ENCODE measurements at places on chromosomes 5 and 9.

DNA sequence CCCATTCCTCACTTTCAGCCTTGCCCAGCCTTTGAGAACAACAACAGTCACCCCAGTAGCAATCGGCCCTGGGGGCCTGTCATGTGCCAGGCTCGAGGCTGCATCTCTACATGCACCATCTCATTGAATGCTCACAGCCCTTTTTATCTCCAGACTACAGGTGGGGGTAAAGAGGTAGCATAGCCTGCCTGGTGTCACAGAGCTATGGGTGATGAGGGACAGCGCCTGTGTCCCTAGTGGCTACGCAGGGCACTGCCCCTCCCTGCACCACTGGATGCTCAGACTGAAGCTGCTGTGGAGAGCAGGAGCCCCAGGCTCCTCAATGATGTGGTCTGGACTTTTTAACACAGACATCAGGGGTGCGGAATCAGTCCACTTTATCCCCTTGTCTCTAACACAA lies 2.8 kb downstream of the CAMK2A start:
- peak; percentile 69 for DNase-seq

DNA sequence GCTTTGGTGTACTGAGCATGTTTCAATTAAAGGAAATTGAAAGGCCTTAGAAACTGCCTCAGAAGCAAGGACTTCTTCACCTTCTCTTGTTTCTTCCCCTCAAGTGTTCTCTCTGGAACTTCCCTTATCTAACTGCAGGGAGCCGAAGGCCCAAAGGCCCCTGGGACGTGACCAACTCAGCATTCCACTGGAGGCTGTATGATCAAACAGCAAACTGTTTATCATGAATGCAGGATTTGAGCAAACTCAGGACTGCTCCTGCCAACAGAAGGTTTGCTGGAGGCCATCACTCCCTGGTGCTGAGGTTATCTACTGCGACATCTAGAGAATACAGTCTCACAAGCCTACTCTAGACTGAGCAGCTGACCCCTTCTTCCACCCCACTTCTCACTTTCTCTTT lies 4.8 kb upstream of the CDH10 start:
- DNase-seq: no peak

GRCh38 chr9:113578279-113578865 lies 114.8 kb downstream of the RGS3 start:
- DNase-seq: no peak

GRCh38 chr5:135502836-135503520 lies 32.8 kb downstream of the NEUROG1 start:
- no peak for DNase-seq

DNA sequence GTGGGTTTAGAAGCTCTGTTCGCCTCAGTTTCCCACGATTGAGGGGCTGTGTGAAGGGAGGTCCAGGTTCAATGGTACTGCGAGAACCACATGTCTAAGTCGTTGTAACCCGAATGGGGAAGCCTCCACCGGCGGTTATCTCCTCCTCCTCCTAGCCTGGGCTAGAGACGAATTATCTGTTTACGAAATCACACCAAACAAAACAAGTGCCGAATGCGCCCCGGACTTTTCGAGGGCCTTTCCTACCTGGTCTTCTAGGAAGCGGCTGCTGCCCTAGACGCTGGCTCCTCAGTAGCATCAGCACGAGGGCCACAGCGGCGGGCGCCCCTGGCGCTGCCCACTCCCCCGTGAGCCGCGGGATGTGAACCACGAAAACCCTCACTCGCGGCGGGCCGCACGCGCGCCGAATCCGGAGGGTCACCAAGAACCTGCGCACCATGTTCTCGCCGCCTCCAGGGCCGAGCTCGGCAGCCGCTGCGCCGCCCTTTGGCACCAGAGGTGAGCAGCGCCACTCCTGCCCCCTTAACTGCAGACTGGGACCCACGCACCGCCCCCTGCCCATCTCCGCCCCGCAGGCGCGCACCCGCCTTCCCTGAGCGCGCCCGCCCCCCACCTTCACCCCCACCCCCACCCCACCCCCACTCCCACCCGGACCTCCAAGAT lies at the start of gene CDKN2A:
Gene CDKN2A, minus strand, starts transcription at position 500 of the 663 bp plus-strand sequence.
- peak; percentile 72 for DNase-seq

DNA sequence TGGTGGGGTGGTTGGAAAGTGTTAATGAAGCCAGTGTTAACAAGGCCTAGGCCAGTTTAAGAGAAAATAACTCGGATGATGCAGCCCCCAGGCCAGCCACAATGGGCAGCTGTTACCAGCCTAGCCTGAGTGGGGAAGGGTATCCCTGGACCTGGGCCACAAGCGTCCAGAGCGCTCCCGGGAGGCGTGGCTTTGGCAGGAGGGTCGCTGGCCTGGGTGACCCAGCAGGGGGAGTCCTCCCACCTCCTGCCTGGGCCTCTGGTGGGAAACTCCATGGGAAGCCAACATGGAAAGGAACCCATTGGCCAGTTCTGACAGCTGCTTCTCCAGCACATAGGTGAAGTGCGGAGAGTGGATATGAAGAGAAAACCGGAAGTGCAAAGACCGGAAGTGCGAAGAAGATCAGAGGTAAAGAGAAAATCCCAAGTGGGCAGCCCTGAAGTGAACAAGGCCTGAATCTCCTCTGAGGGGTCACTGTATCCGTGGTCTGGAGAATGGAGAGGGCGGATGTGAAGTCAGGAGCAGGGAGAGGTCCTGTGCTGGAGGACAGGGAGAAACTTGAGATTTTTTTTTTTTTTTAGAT lies 79.0 kb downstream of the ADCY2 start:
- DNase-seq: no peak

- DNase-seq: no peak
Measured at GRCh38 chr9:105711867-105712266, 17.5 kb downstream of the TMEM38B start.

DNA sequence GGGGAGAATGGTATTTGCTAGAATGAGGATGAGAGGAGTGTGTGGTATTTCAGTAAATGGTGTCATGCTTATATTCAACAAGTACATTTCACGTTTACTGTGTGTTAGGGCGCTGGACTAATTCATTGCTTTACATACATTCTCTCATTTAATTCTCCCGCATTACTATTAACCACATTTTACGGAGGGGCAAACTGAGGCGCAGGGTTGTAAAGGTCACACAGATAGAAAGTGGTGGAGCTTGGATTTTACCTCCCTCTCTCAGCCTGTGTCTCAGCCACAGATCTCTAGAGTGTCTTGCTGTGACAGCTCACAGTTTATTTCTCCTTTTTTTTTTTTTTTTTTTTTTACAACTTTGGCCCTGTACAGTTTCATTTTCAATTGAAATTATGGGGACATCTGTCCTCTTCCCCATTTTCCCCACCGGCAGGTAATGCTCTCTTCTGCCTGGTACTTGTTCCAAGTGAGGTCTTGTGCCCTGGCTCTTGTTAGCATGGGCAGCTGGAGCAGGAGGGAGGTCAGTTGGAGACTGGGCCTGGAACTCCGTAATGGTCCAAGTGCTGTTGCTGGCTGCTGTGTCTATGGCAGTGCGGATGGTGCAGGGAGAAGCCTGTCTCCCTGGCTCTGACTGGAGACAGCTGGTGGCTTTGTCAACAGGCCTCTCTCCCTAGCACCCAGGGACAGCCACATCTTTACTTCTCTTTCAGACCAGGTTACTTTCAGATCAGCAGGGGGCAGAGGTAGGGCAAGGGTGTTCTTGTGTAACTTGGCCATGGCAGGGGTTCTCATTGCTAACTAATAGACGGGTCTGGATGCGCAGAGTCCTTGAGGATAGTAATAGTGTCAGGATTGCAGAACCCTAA lies 20.5 kb upstream of the NDST1 start:
- no peak for DNase-seq

DNA sequence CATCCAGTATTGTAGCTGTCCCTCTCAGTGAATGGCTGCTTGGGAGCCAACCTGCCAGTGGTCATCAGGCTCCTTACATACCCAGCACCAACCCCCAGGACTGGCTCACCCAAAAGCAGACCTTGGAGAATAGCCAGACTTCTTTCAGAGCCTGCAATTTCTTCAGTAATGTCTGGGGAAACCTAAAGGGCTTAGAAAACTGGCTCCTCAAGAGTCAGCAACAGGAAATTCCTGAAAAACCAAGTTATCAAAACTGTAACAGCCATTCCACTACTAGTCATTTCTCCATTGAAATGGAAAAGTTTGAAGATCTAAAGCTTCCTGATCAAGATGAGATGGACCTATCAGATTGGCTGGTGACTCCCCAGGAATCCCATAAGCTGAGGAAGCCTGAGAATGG lies 12.3 kb upstream of the STING1 start:
- no peak for DNase-seq

- DNase-seq: no peak
Measured at GRCh38 chr9:24459953-24460352, 85.7 kb downstream of the IZUMO3 start.

DNA sequence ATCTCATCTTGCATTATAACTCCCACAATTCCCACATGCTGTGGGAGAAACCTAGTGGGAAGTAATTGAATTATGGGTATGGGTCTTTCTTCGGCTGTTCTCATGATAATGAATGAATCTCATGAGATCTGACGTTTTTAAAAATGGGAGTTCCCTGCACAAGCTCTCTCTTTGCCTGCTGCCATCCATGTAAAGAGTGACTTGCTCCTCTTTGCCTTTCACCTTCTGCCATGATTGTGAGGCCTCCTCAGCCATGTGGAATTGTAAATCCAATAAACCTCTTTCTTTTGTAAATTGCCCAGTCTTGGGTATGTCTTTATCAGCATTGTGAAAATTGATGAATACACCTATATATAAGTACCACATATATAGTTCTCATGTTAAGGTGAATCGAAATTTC lies 961.7 kb upstream of the COX7C start:
- DNase-seq: no peak

- no peak for DNase-seq
Measured at GRCh38 chr5:161889971-161890370, 42.1 kb downstream of the GABRA1 start.

DNA sequence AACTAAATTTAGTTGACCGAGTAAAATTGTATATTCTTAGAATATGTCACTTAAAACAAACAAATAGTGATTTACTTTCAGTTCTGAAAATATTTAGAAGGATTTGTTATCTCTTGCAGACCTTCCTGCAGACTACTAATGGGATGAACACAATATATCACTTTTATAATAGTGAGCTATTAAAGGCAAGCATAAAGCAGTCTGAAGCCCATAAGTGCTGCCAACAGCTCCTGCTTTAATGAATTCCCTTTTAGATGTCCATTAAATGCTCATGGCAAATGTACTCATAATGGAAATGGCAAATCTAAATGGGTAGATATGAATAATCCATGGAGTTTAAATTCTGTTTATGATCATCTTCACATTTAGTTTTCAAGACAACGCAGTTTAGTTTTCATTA lies 170.2 kb downstream of the RANBP17 start:
- no peak for DNase-seq

- no peak for DNase-seq
Measured at GRCh38 chr5:17277907-17278306, 60.5 kb downstream of the BASP1 start.

- no peak for DNase-seq
Measured at GRCh38 chr5:178192244-178192643, 5.1 kb upstream of the GMCL2 start.

- DNase-seq: no peak
Measured at GRCh38 chr9:35569206-35569605, 35.9 kb upstream of the TESK1 start.

GRCh38 chr9:95870906-95871305 lies 4.6 kb upstream of the ERCC6L2 start:
- DNase-seq: no peak

GRCh38 chr5:115806986-115807653 lies 9.3 kb downstream of the CDO1 start:
- DNase-seq: no peak

GRCh38 chr9:127682351-127683136 lies 24.2 kb upstream of the CFAP157 start:
- DNase-seq: no peak

DNA sequence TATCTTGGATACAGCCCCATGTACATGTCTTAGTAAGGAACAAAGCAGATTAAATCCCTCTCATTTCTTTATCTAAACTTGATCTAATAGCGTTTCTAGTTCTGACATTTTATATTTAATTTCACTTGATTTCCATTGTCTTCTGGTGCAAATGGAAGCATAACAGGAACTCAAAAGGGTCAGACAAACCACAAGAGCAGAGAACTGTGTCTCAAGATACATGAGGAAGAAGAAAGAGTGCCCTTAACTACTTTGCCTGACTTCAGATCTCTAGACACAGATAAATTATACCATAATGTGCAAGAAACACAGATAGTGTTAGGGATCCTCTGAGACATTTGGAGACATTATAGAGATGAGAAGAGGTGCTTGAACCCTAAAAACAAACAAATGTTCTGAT lies 20.7 kb upstream of the STX17 start:
- no peak for DNase-seq

DNA sequence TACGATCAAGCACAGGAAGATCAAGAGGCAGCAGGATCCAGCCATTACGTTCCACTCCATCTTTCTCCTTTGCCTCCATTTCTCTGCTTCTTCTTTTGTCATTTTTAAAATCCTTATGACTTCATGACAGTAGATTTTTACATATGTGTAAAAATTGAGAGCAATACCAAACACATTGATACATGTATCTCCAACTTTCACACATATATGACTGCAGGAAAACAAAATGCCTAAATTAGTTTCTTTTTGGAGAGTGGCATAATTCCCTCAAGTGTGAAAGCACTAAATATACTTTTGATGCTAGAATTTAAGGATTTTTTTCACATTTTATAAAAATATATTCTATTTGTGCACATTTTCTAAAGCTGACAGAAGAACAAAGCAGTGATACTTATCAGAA lies 8.6 kb upstream of the ZNF608 start:
- no peak for DNase-seq

DNA sequence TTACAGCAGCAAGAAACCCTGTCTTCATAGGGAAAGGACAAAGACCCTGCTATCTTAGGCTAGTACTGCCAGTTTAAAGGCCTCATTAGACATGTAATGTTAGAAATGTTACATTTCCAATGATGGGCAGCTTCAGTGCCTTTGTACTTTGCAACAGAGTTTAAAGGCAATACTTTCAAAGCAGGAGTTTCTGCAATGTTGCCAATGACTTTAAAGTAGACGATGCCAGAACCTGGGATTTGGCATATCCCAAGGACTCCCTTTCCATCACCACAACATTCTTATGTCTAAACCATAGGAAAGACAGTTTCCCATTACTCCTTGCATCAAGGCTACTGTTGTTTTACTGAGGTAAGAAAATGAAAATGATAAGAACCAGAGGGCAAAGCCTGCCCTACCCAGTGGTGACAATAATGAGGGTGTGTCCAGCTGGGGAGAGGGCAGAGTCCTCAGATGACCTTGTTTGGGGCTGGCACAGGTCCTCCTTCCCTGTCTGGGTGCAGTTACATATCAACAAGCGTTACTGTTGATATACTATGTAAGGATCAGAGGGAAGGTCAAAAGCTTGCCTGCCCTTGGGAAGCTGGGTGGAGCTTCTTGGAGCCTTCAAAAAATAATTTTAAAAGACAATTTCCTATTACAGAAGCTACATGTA lies 27.5 kb upstream of the MLANA start:
- DNase-seq: no peak

DNA sequence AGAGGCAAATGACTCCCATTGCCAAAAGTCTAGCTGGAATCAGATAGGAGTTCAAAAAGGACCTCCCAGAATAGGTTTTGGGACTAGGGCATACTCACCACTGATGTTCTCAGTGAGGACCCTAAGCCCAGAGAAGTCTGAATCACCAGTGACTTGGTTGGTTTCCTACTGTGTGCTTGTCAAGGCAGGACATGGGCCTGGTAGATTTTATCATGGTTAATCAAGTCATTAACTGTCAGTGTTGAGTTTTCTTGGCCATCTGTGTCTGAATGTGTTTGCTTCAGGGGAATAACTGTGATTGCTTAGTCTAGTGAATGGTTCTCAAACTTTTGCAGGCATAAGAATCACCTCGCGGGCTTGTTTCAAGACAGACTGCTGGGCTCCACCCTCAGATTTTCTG lies 99.0 kb upstream of the GDNF start:
- DNase-seq: no peak

All from ecto neural progenitor cell (in vitro differentiated cells).